ENCODE measurements at places on chromosomes 6 and 20.

DNA sequence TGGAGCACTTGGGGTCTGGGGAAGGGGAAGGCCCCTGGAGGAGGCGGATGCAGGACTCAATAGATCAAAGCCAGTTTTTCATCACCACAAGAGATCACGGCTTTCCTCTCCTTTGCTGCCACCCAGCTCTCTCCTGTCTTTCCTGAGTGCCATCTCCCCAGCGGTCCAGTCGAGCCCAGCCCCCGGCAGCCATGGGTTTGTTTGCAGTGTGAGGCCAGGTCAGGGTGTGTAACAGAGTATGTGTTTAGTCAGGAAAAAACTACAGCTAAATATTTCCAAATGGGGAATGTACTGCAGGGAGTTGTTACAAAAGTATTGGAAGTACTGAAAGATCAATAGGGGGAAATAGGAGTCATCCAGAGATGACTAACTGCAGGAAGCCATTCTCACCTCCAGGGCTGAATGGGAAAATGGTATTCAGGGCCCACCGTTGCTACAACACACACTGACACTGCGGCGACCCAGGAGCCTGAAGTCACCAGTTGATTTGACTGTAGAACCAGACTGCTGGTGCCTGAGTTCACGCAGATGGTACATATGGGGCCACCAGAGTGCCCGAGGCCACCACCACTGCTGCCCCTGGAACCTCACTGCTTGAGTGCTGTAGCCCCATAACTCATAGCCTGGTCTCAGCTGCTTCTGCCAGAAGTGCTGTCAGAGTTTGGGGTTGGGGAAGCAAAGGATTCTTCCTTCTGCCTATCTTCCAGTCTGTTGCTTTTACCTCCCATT lies 23.6 kb upstream of the FANCE start:
- DNase-seq: no peak

DNA sequence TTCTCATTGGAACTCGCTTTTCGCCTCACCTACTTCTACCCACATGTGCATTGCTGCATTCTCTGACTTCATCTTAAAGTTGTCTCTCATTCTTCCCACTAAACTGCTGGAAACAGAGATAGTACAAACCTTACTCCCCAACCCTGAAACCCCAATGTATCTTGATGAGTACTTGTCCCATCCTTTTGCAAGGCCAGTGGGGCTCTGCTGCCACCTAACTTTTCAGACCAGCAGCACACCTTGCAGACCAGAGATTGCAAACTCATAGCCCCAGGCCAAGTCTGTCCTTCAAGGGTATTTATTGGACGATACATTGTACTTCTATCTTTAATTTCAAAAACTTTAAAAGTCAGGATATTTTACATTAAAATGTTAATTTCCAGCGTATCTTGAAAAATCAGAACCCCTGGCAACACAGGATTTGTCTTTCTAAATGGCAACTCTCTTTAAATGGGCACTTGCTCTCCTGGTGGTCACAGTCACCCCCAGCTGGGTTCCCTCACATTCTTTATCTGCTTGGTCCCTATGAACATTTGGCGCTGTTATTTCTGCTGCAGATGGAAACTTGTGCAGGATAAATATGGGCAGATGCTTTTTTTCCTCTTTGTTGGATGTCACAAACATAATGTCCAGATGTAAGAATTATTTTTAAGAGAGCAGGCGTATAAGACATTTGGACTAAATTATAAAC lies 83.9 kb downstream of the SOD2 start:
- no peak for DNase-seq

DNA sequence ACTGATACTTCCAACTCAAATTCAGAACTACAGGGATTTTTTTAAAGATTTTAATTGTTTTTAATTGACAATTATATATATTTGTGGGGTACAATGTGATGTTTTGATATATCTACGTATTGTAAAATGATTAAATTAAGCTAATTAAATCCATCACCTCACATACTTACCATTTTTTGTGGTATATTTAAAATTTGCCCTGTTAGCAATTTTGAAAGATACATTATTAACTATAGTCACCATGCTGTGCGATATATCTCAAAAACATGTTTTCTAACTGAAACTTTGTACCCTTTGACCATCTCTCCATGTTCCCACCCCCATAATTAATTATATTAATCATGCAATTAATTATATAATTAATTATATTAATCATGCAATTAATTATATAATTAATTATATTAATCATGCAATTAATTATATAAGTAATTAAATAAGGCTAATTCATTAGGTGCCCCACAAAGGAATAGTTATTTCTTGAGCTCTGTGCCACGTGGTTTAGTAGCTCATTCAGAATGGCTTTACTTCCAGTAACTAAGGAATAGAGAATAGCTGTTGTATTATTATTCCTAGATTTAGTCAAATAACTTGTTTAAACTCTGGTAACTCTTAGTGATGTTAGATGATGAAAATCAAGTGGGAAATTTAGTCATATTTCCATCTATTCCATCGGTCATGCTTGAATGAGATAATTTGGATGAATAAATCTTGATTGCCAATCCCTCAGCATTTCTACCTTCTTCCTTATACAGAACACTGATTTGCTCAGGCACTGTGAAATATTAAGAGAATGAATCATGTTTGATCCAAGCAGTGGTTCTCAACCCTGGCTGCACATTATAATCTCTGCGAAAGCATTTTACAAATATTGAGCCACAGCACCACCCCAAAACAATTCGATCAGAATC lies 25.1 kb downstream of the LOC128125822 start:
- peak; percentile 32 for DNase-seq

- DNase-seq: peak; percentile 41
Measured at GRCh38 chr6:70846207-70846835, 110.5 kb downstream of the B3GAT2 start.

- DNase-seq: no peak
Measured at GRCh38 chr6:137849181-137849980, 17.7 kb upstream of the TNFAIP3 start.

- DNase-seq: no peak
Measured at GRCh38 chr6:79941489-79942151, 5.7 kb downstream of the ELOVL4 start.

- no peak for DNase-seq
Measured at GRCh38 chr20:51022227-51022802, 592 bp downstream of the KCNG1 start.

DNA sequence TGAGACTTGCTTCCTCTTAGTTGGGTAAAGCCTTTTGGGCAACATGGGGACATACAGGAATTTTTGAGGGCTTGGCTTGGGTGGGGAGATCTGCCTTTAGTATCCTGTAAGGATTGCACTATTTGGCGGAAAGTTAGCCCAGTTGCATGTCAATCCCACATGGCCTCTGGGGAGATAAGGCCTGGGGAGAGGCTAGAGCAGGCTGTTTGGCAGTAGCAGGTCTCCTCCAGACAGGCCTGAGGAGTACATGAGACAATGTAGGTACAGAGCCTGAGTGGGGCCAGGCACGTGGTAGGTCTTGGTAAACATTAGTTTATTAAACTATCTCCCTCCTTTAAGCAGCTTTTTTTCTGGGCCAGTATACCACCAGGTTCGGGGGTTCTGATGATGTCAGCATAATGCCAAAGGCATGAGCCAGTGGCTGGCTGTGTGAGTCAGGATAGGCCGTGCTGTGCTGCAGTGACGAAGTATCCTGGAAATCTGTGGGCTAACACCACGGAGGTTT lies 147.9 kb downstream of the VEGFA start:
- DNase-seq: no peak

DNA sequence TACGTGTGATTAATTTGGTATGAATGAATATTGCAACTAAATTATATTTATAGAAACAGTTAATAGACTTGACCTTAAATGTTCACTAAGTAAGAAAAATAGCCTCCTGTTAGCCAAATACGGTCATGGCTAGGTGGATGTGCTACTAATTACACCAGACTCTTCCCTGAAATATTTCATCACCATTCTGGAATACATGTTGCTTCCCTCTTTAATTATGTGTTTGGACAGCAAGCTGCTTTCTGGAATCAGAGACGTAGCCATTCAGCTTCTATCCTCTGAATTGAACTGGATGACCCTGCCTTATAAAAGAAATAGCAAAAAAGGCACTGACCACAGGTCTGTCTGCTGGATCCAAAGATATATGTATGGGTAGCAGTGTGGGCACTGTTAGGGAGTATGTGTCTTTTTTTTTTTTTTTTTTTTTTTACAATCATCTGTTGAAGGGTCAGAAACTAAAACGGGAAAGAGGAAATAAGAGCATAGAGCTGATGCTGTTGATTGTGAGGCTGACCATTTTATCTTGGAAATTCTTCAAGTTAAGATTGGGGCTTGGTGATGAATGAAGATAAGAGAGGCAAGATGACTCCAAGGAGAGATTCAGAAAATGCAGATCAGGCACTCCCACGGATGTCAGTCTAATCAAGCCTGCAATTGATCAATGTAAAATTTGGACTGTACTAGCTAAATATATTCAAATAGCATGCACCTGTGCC lies 283.2 kb upstream of the HSF2 start:
- no peak for DNase-seq

- DNase-seq: no peak
Measured at GRCh38 chr20:38623061-38623460, 21.5 kb downstream of the ARHGAP40 start.

All from NCI-H1105 treated with DMSO at 0.1 percent for 48 hours (cell line).